ENCODE measurements at places on chromosomes 16 and 17.

- no peak for DNase-seq
Observed at GRCh38 chr17:76709077-76709950, 1.5 kb downstream of the MXRA7 start.

DNA sequence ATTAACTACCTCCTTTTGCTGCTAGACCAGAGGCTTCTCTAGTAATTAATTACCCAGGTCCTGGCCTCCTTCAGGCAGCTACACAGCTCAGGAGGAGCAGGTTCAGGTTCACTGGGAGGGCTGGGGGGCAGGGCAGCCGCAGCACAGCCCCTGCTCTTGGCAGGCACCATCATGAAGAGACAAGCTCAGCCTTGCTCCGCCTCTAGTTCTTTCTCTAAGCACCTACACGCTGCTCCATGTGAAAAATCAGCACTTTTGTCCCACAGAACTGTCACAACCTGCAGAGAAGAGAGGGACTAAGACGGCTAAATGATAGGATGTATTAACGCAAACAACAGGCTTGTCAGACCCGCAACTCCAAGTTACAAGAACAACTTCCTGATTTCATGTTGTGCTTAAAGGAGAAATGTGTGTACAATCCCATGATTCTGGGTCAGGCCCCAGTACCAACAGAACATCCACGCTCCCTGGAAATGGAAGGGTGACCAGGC is 53.4 kb downstream of the GRB2 start:
- no peak for DNase-seq

DNA sequence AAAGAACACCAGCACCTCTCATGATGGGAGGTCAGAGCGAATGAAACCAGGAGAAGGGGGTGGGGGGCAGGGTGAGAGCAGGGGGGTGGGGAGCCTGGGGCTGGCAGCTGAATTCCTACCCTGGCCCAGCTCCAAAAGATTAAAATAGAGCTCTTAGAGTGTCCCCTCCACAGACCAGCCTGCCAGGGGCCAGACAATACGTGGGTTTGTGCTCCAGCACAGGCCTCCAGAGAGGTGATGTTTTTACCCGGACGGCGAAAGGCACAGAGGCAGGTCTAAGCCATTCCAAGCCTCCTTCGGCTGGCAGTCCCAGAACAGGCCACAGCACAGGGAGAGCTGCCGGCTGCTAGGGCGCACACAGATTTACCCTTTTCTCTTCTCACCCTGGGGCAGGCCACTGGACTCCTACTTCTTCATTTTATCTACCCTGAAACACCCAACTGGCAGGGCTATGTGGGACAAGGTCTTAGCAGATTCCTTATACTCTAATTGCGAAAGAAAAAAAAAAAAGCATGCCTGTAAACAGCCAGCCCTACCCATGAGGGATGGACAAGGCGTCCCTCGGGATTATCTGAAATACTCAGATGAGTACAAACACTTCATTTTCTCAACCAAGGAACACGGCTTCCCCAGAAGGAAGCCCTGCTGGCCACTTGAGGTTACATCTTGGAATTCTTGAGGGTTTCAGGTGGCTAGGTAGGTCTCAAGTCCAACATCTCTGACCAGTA is 71.9 kb upstream of the NOG start:
- no peak for DNase-seq

- DNase-seq, result no peak
Observed at GRCh38 chr17:55452139-55452790, 30.6 kb upstream of the MMD start.

DNA sequence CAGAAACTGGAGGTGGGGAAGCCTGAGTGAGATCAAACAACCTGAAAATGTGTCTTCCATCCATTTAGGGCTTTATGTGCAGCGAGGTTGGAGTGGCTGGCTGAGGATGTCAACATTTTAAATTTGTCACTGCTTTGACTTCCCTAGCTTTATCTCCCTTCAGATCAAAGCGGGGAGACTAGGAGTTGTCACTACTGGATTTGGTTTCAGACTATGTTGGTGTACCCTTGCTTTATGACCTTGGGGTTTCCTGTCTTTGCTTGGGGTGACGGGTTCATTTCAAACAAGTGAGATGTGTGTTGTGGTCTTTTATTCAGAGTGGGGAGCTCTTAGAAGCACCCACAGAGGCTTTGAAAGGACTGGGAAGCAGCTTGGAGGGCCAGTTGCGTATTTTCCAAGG is 25.6 kb downstream of the MSI2 start:
- DNase-seq, result no peak

DNA sequence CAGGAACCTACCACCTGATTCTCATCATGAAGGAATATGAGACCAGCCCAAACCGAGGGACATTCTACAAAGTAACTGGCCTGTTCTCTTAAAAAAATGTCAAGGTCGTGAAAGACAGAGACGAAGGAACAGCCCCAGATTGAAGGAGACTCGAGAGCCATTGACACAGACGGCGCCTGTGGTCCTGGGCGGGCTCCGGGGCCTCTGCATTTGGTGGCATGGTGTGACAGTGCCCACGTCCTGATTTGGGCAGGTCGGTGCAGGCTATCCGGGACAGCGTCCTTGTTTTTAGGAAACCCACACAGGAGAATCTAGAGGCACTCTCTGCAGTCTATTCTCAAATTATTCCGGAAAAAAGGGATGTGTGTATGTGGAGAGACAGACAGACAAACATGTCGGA is 64.1 kb downstream of the ADCY9 start:
- DNase-seq, result no peak

DNA sequence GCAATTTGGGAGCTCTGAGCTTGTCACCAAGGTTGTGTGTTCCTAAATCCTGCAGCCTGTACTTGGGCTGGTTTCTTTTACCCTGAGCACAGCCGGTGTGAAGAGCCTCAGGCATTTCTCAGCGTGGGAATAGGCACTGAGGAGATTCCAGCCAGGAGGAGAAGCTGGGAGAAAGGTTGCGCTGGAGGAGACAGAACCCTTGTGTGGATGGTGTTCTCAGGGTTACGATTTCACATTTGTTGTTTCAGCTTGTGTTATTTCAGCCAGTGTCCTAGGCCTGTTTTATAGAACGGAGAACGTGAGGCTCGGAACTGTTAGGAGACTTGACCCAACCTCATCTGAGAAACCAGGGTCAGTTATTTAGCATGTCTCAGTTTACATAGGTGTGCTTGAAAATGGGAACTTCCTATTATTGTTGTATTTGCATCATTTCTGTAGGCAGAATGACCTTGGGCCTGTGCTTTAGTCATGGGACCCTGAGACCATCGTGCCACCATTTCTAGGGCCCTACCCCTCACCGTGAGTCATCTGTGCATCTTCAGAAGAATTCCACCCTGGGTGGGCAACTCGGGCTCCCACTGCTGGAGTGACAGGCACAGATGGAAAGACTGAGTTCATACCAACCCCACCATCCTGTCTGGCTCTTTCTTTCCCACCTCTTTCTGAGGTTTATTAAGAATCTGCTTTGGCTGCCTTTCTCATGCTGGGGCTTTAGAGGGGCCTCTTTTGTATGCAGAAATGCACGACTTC is 134.9 kb downstream of the MSI2 start:
- DNase-seq, result no peak

DNA sequence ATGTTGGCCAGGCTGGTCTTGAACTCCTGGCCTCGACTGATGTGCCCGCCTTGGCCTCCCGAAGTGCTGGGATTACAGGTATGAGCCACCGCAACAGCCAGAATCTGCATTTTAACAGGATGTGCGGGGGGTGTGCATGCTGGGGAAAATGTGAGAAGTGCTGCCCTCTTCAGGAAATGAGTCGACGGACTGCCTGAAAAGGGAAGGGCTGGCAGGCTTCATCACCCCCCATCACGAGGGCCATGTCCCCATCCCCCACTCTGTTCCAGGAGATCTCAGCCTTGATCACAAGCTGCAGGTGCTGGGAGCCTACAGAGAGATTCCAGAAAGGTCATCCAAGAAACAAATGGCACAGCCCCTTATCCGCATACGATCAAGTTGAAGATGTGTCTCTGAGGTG is 195.3 kb upstream of the RPL38 start:
- DNase-seq, result no peak

- peak; percentile 31 for DNase-seq
Observed at GRCh38 chr17:44865231-44865660, 17.6 kb downstream of the HIGD1B start.

DNA sequence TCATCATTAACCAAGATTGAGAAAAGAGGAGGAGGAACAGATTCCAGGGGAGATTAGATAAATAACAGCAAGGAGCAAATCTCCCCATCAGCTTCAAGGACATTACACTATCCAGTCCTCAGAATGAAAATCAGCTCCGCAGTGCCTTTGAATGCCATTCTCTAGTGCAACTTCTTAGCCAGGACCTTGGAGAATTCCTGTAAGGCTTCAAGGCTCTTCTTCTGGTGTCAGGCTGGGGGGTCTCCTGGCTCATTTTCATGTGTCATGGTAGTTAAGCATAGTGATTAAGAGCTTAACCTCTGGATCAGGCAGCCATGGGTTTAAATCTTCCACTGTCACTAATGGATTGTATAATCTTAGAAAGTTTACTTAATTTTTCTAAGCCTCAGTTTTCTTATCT is 137.3 kb upstream of the CCL2 start:
- no peak for DNase-seq

- no peak for DNase-seq
Observed at GRCh38 chr16:15034266-15035162, 21.4 kb downstream of the NTAN1 start.

- DNase-seq, result no peak
Observed at GRCh38 chr17:48601207-48601538, 3.6 kb downstream of the HOXB6 start.

Measured in T-helper 22 cell (primary cell).